ENCODE measurements at places on chromosomes 16 and 17.

DNA sequence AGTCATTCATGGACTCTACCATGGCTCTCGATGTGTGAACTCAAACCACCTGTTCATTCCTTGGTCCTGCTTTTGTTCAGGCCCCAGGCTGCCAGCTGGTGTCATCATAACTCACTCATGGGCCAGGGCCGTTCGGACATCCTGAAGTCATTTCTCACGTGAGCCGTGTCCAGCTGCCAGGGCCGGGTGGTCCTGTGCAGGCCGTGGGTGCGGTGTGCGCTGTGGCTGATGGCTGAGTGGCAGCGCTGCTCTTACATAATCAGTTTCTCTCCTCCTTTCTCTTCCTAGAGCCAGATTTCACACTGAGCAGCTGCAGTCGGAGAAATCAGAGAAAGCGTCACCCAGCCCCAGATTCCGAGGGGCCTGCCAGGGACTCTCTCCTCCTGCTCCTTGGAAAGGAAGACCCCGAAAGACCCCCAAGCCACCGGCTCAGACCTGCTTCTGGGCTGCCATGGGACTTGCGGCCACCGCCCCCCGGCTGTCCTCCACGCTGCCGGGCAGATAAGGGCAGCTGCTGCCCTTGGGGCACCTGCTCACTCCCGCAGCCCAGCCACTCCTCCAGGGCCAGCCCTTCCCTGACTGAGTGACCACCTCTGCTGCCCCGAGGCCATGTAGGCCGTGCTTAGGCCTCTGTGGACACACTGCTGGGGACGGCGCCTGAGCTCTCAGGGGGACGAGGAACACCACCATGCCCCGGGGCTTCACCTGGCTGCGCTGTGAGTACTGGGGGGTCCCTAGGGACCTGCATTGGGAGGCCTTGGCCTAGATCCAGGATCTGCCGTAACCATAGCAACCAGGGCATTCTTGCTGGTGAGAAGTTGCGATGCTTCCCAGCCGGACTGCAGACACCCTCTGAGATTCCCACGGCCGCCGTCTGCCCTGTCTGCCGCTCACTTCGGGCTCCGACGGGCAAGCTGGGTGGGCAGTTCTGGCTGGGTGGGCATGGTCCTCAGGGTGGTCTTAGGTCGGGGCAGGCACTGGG is at the start of gene IL34:
Gene IL34, plus strand, starts transcription at position 300 of the 982 bp plus-strand sequence. Its CDS starts 389 bp downstream, at position 689.
- DNase-seq, result no peak

DNA sequence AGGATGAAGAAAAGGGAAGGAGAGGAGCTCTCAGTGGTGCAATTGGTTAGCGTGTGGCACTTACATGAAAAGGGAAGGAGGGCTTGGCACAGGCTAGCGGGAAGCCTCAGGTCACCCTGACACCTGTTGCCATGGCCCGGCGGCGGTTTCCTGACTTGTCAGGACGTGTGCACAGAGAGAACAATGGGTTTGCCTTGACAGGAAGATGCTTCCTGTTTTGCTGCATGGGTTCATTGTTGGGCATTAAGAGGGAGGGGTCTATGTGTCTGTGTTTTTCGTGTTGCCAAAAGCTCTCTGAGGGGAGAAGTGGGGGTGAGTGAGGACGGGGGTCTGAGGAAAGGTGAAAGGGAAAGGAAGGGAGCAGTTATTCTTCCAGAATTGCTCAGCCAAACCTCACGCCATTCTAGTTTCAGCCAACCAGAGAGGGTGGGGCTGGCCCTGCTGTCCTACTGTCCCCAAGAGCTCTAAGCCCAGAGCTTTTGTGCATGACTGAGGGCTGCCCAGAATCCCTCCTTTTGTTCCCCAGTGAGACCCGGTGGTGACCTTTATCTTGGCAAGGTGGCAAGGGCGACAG is 17.1 kb upstream of the CCR7 start:
- DNase-seq, result peak; percentile 59

DNA sequence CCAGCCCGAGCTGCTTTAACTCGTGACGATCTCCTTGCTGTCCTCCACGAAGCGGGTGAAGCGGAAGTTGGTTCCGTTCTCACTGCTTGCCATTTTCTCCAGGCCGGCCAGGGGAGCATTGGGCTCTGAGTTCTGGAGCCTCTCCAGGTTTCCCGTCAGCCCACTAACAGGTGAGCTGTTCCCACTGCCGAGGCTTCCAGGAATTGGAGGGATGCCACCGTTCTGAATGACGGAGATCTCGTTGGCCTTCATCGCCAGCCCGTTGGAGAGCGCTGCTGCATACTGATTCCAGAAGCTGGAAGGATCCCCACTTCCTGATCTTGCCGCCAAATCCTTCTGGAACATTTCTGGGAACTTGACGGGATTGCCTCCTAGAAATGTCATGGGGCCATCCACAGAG is 14.0 kb downstream of the SALL1 start:
- DNase-seq, result no peak

GRCh38 chr17:59756236-59756818 is 48.9 kb downstream of the VMP1 start:
- DNase-seq, result peak; percentile 94

- DNase-seq, result no peak
Measured at GRCh38 chr16:69019811-69020210, 85.6 kb upstream of the HAS3 start.
